ENCODE measurements at places on chromosomes 5 and 9.

- DNase-seq = peak; percentile 79
Measured at GRCh38 chr9:88658311-88658822, 123.4 kb downstream of the NXNL2 start.

- DNase-seq = no peak
Measured at GRCh38 chr5:38285226-38285625, 26.9 kb downstream of the EGFLAM start.

GRCh38 chr9:124617477-124618141 lies 110.4 kb upstream of the NR5A1 start:
- peak; percentile 95 for DNase-seq

GRCh38 chr5:18881615-18882014 lies 1106.4 kb downstream of the CDH18 start:
- no peak for DNase-seq

DNA sequence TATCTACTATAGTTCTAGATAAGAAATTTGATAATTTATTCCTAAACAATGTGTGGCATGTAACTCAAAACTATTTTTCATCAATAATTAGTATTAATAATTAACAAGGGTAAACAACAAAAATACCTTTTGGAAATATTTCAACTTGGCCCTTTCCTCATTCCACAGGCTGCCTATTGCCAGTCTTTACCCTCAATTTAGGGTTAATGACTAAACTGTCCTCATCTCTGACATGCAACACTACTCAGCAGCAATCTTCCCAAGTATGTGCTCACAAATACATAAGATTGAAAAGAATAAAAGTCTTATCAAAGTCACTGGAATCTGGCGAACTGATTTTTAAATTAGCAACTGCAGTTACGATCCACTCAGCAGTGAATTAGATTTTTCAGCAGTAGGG lies 153.6 kb downstream of the GLIS3 start:
- DNase-seq = no peak

GRCh38 chr5:158381614-158382160 lies 522.7 kb upstream of the CLINT1 start:
- DNase-seq = no peak

DNA sequence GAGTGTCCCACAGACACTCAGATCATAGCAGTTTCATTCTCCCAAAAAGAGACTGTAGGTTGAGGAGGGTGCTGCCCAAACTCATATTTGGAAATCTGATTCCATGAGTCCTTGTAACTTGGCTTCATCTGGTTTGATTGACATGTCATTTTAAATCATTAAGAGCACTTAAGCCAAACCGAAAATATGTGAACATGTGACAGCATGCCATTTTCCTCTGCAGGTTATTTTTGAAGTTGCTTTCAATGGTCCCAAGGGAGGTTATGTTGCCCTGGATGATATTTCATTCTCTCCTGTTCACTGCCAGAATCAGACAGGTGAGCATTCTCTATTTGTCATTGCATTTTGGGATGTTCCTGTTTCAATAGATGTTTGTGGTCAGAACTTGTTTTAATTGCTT lies 87.6 kb downstream of the MAMDC2 start:
- no peak for DNase-seq

GRCh38 chr5:175059687-175060211 lies 335.4 kb downstream of the MSX2 start:
- DNase-seq = peak; percentile 94

GRCh38 chr9:69895659-69896058 lies 75.0 kb downstream of the CFAP95 start:
- no peak for DNase-seq

DNA sequence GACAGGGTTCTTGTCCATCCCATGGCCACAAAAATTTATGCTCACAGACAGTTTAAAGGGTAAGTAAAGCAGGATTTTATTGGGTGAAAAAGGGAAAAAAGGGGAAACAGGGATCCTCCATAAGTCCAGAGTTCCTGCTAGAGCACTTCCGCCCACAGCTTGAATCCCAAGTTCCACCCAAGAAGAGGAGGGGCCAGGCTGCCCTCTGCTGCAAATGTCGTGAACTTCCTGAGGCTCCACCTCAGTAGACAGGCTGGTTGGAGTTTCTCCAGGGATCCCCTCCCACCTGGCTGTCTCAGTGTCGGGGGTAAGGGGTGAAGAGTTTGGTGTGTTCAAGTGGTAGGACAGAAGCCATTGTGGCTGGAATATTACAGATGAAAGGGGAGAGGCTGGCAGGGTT lies 275.0 kb upstream of the SGCD start:
- no peak for DNase-seq

GRCh38 chr5:136905571-136905970 lies 540.2 kb upstream of the TRPC7 start:
- DNase-seq = no peak

- DNase-seq = no peak
Measured at GRCh38 chr9:113513536-113513935, 50.0 kb downstream of the RGS3 start.

- DNase-seq = peak; percentile 30
Measured at GRCh38 chr5:5854087-5854486, 431.6 kb downstream of the ICE1 start.

DNA sequence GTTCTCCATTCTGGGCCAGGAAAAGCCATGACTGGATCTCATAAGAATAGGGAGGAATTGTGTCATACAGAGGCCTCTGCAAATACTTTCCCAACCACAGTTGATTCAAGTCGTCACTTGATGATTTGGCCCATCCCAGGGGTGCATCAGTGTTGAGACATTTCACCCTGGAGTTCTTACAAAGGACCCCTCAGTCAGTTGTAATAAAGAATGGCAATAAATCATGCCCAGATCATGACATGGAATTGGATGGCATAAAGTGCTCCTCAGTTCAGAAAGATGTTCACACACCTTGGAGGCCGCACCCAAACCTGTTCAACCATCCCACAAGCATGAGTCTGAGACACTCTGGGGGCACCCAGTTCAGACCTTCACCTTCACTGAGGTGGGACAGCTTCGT lies 168.1 kb downstream of the NR3C1 start:
- no peak for DNase-seq

DNA sequence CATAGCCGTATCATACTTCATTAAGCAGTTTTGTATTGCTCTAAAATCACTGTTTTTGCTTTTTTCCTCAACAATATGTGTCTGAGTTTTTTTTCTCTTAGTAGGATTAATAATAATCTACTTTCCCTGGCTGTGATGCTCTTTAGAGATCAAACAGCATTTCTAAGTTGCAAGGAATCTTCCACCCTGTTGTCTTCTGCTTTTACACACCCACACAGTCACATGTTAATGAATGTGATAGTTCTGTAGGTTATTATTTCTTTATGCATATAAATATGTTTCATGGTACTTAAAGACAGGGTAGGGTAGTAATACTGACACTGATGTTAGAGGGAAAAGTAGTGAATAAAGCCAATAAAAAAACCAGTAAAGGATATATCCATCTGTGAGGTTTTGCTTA lies 29.3 kb downstream of the SLC44A1 start:
- DNase-seq = no peak

- DNase-seq = peak; percentile 49
Measured at GRCh38 chr5:94562327-94562971, 56.0 kb downstream of the KIAA0825 start.

DNA sequence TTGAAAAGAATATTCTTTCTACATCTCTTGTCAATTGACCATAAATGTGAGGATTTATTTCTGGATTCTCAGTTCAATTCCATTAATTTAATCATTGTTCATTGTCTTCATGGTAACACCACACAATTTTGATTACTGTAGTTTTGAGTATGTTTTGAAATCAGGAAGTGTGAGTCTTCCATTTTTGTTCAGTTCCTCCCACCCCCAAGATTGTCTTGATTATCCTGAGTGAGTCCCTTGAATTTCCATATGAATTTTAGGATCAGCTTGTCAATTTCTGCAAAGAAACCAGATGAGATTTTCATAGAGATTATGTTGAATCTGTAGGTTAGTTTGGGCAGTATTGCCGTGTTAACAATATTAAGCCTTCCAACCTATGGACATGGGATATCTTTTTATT lies 9.5 kb downstream of the CYFIP2 start:
- DNase-seq = no peak

GRCh38 chr9:92610470-92611420 lies 59.2 kb downstream of the IPPK start:
- no peak for DNase-seq

DNA sequence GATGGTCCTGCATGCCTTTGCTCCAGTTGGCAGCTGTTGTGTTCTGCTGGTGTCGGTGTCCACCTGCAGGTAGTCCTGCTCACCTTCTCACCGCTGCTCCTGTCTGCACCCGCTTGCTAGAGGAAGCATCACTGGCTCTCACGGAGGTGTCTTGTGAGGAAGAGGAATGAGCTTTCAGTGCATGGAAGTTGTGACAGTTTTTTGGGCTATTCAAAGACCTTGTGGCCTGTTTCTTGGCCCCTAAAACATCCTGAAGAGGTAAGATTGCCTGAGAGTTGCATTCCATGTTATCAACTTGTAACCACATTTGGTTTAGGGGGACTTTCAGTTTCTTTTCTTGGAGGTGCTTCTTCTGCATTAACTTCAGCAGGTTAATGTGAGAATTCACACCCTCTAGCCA lies 85.6 kb downstream of the MACROH2A1 start:
- no peak for DNase-seq

GRCh38 chr9:110187126-110187525 lies 20.8 kb downstream of the C9orf152 start:
- no peak for DNase-seq

DNA sequence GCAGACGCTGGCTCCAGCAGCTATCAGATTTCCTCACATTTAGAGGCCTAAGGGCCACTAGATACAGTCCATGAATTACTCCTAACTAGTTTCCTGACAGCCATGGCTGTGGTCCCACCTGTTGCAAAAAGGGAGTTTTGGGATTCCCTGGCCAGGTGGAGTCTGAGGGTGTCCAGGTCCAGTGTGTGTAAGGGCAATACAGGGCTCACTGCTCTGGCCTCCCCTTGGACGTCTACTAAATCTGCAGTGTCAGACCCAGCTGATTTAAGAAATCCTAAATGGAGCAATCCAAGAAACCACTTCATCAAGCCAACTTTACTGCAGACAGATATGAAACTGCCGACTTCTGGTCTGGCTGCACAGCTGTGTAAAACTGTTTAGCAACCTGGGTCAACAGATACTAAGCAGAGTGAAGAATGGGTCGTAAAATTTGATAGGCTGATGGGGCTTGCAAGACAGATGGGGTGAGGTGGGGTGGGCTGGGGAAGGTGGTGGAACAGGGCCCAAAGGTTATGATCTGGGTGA lies 116.4 kb downstream of the GADD45G start:
- no peak for DNase-seq

DNA sequence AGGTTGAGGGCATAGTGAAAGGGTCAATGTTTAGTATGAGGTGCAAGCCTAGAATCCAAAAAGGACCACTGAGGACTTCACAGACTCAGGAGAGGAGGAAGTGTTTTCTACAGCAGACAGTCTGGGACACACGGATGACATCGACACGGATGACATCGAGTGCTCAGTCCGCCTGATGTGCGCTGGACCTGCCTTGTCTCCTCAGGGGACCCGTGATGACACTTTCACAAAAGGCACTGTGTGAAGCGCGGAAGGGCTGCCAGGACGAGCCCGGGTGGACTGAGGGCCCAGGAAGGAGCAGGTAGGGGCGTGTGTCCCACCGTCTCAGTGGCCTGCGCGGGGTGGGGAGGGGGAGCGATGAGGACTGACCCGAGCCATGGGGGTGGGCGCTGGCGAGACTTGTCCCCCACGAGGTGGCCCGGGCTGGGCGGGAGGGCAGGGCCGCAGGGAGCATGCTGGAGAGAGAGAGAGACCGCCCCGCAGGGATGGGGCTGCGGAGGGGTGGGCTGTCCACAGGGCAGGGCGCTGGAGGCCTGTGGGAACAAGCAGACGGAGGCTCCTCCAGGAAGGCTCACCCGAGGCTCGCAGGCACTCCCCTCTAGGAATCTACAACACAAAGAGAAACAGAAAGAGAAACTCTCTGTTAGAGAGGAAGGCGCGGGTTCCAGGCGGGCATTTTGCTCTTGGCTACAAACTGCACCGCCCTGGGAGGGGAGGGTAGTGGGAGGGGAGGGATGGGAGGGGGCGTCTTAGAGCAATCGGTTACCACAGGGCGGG lies 54.9 kb downstream of the USP20 start:
- DNase-seq = no peak

- peak; percentile 88 for DNase-seq
Measured at GRCh38 chr9:35954942-35955546, 2.9 kb downstream of the OR2S2 start.

GRCh38 chr9:85421641-85422040 lies 320.1 kb downstream of the AGTPBP1 start:
- DNase-seq = no peak

DNA sequence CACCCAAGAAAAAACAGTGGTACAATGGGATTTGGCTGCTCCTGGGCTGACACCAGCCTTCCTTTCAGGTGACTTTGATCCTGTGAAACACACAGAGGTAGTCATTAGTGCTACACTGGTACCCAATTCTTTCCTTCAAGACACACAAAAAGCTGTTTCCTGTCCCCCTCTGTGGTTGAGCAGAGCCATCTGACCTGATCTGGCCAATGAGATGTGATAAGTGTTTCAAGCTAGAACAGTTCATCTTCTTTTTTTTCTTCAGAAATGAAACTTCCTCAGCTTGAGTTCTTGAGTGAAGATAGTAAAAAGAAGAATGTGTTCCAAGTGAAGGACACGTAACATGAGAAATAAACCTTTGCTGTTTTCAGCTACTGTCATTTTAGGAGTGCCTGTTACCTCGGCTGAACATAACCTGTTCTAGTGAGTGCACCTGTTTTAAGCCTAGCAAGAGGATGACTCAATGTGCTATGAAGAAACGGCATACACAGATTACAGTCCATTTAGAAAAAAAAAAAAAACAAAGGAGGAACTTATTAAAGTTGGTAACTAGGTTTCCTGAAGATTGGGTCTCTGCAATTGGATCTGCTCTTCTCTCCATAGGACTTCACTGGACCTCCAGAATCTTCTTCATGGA lies 287.8 kb downstream of the GAS1 start:
- DNase-seq = no peak

GRCh38 chr5:39167141-39167971 lies 52.0 kb downstream of the FYB1 start:
- DNase-seq = no peak

DNA sequence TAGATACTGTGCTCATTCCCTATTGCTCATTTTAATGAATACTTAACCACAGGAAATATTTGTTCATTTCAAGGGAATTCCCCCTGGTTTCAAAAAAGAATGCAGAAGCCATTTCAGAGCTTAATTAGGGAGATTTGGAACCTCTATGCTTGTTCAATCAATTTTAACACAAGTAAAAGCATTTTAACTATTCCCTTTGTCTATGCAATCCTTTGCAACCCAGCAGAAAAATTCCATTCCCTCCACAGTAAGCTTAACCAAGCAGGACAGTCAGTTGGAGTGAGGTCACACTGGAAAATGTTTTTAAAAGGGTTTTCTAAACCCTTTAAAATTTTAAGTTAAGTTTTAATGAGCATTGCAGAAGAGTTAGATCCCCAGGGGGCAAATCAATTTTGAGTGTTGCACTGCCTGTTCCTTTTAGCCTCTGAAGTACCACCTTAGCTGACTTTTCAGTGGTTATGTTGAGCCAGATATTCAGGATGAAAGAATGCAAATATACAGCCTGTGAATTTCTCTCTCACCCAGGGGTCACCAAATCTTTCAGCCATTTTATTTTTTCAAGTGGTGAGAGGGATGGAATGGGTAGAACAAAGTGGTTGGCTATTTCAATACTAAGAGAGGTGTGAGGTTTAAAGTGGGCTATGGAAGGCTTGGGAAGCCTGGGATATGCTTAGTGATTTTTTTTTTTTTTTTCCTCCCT lies 356.2 kb upstream of the NUDT12 start:
- DNase-seq = peak; percentile 68
